ENCODE measurements at places on chromosomes 7 and 10.
A peak's percentile ranks its signal among the peaks of the same experiment; 100 is the strongest.

GRCh38 chr10:15420858-15421257 is 49.8 kb upstream of the FAM171A1 start:
- no peak for DNase-seq

DNA sequence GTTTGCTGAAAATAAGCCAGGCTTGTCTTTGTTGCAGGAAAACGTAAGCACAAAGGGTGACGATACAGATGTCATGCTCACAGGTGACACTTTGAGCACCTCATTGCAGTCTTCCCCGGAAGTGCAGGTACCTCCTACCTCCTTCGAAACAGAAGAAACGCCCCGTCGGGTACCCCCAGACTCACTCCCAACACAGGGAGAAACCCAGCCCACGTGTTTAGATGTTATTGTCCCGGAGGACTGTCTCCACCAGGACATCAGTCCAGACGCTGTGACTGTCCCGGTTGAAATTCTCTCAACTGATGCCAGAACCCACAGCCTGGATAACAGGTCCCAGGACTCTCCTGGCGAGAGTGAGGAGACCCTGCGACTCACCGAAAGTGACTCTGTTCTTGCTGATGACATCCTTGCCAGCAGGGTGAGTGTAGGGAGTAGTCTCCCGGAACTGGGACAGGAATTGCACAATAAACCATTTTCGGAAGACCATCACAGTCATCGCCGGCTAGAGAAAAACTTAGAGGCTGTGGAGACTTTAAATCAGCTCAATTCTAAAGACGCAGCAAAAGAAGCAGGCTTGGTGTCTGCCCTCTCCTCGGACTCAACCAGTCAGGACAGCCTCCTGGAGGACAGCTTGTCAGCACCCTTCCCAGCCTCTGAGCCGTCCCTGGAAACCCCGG is 18.3 kb upstream of the BHLHA15 start:
- DNase-seq = no peak

- peak; percentile 94 for DNase-seq
These were observed 177.3 kb upstream of the PHYHIPL start for GRCh38 chr10:58998924-58999713.

DNA sequence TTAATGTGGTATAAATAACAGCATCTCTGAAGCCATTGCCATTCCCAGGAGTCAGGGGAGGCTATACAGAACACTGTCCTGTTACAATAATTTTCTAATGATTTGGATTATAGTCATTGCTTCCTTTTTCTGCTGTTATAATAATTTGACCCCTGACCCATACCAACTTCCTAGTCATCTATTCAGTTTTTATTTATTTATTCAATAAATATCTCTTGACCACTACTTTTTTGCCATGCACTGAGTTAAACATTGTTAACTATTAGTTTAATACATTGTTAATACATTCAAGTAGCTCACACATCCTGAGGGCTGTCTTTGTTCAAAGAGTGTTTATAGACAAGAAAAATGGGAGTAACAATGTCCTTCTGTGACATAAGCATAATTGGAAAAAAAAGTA is 235.5 kb upstream of the MEOX2 start:
- no peak for DNase-seq

DNA sequence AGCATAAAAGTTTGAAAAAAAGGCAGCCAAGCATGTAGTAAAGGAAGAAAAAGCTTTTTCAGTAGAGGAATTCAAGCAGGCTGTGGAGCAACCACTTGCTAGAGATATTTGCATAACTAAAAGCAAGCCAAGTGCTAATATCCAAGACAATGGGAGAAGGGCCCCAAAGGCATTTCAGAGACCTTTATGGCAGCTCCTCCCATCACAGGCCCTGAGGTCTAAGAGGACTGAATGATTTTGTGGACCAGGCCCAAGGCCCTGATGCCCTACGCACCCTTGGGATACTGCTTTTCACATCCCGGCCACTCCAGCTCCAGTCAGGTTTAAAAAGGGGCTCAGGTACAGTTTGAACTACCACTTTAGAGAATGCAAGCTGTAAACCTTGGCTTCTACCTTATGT is 261.7 kb upstream of the SEMA3C start:
- DNase-seq = no peak

- DNase-seq = no peak
These were observed 76.1 kb downstream of the CYP26A1 start for GRCh38 chr10:93149761-93150160.

DNA sequence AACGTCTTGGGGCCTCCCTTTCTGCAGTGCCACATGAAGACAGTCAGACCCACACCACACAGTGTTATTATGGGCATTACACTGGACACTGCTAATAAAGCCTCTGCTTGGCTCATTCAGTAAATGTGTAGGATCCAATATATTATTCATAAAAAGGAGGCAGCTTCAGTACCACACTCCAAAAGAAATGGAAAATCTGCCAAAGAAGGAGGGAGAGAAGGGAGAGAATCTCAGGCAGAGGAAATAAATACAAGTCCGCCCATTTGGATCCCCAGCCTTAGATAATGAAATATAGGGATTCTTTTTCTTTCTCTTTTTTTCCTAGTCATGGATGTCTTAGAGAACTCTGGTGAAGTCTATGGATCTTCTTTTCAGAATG is 162.2 kb downstream of the ELMO1 start:
- no peak for DNase-seq

GRCh38 chr7:983616-984071 is 663 bp downstream of the CYP2W1 start:
- DNase-seq = no peak
